ENCODE measurements at places on chromosomes 5 and 9. TPM values are rescaled to one million over a fixed set of nuclear protein-coding genes. Genes with fewer than 3 reads are reported as not detected.

DNA sequence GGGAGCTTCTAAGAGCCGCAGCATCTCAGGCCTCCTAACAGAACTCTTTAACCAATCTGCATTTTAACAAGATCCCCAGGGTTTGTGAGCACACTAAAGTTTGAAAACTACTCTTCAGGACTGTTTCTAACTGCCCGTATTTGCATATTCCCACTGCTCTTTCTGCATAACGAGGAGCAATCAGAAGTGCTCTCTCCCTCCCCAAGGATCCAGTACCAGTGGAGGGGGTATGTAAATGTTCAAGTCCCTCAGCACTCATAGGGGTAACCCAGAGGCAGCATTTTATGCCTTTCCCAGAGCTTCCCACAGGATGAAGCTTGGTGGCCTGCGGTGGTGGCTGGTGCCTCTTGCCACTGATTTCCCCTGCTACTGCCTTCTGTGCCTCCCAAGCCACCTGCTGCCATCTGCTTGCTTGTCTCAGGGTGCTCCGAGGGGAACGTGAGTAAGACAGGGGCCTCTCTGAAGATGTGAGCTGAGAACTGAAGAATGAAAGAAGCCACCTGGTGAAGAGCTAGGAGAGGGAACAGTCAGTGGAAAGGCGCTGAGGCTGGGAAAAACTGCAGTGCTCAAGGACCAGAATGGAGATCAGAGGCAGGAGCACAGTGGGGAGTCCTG, 30.0 kb upstream of the PPP1R2B start:
- no peak for ATAC-seq

DNA sequence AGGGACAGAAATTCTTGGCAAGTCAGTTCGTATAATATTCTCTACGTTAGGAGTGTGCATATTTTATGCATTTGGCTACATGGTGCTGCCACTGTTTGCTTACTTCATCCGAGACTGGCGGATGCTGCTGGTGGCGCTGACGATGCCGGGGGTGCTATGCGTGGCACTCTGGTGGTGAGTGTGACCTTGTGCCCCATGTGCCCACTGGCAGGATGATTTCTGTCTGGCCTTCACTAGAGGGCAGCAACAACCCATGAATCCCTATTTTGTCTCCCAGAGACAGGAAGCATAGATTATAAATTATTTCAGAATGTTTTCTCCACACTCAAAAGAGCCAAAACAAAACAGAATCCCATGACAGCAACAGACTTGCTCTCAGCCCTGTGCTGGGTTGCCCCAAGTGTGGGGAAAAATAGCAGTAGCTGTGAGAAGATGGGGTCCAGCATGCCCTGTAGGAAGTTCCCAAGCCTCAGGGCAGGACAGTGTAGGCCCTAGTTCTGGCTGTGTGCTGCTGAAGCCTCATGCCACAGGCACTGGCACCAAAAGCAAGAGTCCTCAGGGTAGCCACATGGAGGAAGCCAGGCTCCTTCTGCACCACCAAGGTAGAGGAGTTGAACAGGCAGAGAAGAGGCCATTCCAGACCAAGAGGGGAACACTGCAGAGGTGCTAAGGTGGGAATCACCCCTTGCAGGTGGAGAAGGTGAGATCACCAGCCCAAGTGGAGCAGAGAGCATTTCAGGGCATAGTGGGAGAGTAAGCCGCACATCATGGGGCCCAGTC, 16.0 kb downstream of the SLC22A5 start:
- peak; percentile 9 for ATAC-seq

The QRFP gene
- total RNA-seq: not detected

- peak; percentile 59 for ATAC-seq
Observed at GRCh38 chr5:38032149-38032548, 192.3 kb upstream of the GDNF start.

Data from esophagus mucosa (tissue), 1 donor.